ENCODE measurements at places on chromosomes 7 and 10.

DNA sequence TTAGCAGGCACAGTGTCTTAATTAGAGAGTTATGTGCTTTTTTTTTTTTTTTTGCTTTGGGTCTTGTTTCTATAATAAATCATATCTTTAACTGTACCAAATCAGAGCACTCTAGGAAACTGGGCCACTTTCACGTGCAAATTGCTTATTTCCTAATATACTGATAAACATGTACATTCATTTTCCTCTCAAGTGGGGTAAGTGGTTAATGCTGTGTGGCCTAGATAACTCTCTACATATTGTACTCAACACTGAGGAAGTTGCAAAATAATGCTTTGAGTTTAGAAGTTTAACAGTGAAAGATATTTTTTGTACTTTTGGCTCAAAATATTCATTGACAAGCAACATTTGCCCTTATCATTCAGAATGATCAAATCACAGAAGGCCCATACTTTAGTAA lies 115.9 kb upstream of the IFRD1 start:
- DNase-seq: no peak

- DNase-seq: no peak
Measured at GRCh38 chr10:125164421-125164820, 4.1 kb upstream of the CTBP2 start.

- DNase-seq: no peak
Measured at GRCh38 chr7:69359003-69359700, 239.1 kb upstream of the AUTS2 start.

DNA sequence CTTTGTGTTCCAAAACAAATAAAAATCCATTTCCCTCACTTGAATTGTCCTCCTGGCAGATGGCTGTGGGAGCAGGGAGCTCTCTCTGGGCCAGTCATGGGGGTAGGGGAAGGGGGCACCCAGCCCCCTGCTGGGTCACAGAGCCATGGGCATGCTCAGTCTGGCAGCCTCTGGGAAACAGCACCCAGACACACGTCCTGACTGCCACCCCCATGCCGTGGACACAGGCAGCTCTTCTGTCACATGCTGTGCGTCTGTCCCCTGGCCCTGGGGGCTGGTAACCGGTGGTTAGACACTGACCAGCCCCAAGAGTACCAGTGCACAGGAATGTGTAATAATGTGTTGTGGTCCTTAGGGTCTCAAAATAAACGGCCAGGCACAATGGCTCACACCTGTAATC lies 47.0 kb downstream of the RASGEF1A start:
- no peak for DNase-seq

GRCh38 chr10:59470570-59470969 lies 108.2 kb upstream of the FAM13C start:
- no peak for DNase-seq

DNA sequence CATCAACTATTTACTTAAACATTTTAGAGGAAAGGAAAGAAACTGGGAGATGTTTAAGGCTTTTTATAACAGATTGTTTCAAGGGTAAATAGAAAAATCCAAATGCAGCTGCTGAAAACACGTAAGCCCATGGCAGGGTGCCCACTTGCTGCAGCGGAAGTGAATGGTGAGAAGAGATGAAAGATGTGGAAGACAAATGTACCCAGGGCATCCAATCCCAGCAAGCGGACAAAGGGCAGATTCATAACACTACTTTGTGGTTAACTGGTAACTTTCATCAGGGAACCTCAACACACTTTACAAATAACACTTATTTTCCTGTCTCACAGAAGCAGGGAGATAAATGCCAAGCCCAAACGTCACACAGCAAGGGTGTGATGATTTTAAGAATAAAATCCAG lies 358.4 kb downstream of the KCNMA1 start:
- DNase-seq: no peak

DNA sequence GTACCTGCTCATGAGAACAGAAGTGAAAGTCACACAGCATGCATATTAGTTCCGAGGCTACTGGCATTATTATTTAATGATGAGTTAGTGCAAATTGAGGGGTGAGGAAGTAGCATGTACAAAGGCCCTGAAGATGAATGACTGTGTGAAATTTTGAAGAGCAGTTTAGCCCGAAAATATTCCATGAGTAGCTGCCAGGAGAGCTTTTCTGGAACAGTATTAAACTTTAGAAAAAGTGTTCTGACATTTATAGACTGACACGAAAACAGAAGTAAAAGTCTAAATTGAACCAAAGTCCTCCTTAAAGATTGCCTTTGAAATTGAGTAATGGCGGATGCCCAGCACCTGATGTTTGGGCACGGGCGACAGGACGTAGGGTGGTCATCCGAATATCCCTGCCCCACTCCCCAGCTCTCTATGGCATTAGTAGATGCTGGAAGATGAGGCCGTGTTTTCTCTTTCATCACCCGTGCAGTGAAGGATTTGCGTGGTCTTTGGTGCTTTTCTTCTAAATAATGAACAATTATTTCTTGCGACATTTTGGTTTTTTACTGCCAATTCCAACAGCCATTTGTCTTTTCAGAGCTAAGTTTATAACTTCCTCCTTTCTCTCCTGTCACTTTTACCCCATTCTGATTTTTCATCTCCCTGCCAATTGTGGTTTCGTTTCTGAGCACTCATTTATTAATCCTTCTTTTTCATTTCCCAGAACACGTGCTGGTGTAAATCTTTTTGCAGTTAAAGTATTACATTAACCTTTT lies 192.6 kb downstream of the MGMT start:
- DNase-seq: no peak
